ENCODE measurements at places on chromosomes 6 and 20.
A peak's percentile ranks its signal among the peaks of the same experiment; 100 is the strongest.

- no peak for DNase-seq
These were observed 9.8 kb upstream of the DEFB123 start for GRCh38 chr20:31430568-31431115.

DNA sequence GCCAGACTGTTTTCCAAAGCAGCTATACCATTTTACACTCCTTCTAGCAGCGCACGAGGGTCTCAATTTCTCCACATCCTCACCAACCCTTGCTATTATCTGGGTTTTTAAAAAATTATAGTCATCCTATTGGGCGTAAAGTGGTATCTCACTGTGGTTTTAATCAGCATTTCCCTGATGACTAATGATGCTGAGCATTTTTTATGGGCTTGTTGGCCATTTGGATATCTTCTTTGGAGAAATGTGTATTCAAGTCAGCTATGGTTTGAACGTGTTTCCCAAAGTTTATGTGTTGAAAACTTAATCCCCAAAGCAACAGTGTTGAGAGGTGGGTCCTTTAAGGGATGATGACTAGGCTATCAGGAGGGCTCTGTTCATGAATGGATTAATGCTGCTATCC lies 6.7 kb downstream of the MCUR1 start:
- no peak for DNase-seq

GRCh38 chr20:58313396-58313795 lies 3.9 kb downstream of the RAB22A start:
- DNase-seq, result no peak

- no peak for DNase-seq
These were observed 77.1 kb downstream of the SHLD1 start for GRCh38 chr20:5827098-5827853.

DNA sequence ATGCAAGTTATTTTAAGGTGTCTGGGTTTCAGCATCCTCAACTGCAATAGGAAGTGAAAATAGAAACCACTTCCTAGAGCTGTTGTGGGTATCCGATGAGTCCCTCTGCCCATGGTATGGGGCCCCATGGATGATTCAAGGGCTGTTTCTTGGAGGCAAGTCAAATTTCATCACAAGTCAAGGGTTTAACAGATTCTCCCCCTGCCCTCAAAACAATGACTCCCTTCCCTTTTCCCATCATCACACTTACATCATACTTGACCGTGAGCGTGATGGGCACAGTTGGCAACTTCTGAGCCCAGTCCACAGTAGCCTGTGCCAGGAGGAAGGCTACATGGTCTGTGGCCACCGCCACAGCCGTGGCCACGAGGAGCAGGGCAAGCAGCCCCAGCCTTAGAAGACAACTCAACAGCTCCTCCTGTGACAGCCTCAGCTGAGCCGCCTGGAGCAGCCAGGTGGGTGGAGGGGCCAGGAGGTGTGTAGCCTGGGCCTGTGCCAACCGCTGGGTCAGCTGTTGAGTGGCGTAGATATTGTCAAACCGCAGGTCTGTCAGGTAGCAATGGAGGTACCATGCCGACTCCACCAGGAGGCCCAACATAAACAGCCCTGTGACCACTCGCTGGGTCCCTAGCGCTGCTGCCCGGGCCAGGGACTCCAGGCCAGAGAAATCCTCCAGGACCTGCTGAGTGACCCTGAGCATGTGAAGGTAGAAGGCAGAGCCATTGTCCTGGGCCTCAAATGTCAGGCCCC lies 5.2 kb downstream of the OCSTAMP start:
- no peak for DNase-seq

DNA sequence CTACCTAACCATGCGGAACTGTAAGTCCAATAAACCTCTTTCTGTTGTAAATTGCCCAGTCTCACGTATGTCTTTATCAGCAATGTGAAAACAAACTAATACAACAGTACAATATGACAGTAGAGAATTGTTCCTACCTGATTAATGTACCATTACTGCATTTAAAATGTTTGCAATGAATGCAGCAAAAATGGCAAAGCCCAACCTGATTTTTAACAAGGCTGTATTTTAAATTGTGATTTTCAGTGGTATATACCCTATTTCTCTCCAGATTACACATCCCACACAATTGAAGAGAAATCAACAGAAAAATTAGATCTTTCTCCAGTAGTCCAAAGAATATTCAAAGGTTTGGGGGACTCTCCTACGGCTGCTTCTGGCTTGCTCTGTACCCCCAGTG lies 3.3 kb upstream of the PCSK2 start:
- no peak for DNase-seq

DNA sequence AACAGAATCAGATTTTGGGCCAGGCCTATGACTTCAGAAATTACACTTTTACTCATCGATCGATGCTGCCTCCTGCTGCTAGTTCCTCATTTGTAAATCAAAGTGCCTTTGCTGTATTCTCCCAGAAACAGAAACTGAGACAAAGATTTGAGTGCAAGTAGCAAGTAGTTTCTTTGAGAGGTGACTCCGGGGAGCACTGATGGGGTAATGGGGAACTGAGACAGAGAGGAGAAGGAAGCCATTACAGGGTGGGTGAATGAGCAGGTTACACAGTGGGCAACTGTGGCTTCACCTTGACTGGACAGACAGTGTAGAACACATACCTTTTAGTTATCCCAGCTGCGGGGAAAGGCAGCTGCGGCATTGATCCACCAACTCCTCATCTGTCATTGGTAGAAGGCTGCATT lies 9.7 kb upstream of the CD40 start:
- DNase-seq, result no peak

GRCh38 chr6:138105446-138105845 lies 1.8 kb downstream of the PERP start:
- peak; percentile 36 for DNase-seq

DNA sequence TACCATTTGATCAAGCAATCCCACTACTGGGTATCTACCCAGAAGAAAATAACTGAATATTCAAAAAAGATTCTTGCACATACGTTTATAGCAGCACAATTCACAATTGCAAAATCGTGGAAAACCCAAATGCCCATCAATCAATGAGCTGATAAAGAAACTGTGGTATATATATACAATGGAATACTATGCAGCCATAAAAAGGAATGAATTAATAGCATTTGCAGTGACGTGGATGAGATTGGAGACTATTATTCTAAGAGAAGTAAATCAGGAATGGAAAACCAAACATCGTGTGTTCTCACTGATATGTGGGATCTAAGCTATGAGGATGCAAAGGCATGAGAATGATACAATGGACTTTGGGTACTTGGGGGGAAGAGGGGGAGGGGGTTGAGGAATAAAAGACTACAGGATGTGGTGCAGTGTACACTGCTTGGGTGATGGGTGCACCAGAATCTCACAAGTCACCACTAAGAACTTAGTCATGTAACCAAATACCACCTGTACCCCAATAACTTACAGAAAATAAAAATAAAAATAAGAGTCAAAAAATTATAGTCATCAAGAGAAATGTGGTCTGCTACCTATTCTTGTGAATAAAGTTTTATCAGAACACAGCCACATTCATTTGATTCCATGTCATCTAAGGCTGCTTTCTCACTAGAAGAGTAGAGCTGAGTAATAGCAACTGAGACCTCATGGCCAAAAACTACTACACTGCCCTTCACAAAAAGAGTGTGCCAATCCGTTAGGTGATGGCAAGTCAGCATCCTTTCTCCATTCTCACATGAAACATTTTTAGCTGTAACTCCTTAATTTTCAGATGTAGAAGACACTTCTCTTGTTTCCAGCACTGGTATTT lies 8.7 kb upstream of the HUS1B start:
- DNase-seq, result no peak

GRCh38 chr20:33273117-33273851 lies 9.7 kb upstream of the BPIFB1 start:
- no peak for DNase-seq

GRCh38 chr6:89799096-89799495 lies 20.5 kb downstream of the MDN1 start:
- DNase-seq, result no peak

GRCh38 chr20:25320035-25320800 lies 70.4 kb downstream of the ABHD12 start:
- DNase-seq, result no peak

GRCh38 chr20:32767418-32768198 lies 5.4 kb downstream of the DNMT3B start:
- DNase-seq, result no peak

DNA sequence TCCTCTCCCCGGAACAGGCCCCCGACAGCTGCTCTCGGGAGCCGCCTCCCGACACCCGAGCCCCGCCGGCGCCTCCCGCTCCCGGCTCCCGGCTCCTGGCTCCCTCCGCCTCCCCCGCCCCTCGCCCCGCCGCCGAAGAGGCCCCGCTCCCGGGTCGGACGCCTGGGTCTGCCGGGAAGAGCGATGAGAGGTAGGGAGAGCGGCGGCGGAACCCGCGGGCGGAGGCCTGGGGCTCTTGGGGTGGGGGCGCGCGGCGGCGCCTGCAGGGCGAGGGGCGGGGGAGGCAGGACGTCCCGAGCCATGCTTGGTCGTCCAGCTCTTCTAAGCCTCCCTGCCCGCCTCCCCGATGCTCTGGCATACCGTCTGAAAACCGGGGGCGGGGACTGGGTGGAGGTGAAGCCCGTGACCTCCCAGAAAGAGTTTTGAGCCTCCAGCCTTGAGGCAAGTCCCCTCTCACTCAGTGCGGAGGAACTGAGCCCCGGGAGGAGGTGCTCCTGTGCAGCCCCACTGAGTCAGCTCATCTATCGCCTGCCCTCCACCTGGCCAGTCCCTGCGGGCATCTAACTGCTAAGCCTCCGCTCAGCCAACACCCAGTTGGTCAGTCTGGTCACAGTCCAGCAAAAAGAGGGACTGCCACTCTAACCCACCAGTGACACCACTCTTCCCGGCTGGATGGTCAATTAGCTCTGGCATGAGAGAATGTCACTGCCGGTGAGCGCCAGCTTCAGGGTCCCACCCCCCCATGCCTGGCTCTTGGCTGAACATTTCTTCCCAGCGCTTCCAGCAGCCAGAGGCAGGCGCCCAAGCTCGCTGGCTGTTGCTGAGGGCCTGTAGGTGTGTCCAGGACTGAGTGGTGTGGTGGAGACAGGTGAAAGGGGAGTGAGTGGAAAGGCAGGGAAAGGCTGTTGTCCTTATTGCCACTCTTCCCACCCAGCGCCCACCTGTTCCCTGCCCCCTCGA lies 482 bp downstream of the DDR1 start:
- peak; percentile 74 for DNase-seq

GRCh38 chr20:15362849-15363248 lies 1025.4 kb upstream of the FLRT3 start:
- DNase-seq, result no peak

GRCh38 chr20:18712131-18712530 lies 101.5 kb upstream of the SCP2D1 start:
- DNase-seq, result no peak

DNA sequence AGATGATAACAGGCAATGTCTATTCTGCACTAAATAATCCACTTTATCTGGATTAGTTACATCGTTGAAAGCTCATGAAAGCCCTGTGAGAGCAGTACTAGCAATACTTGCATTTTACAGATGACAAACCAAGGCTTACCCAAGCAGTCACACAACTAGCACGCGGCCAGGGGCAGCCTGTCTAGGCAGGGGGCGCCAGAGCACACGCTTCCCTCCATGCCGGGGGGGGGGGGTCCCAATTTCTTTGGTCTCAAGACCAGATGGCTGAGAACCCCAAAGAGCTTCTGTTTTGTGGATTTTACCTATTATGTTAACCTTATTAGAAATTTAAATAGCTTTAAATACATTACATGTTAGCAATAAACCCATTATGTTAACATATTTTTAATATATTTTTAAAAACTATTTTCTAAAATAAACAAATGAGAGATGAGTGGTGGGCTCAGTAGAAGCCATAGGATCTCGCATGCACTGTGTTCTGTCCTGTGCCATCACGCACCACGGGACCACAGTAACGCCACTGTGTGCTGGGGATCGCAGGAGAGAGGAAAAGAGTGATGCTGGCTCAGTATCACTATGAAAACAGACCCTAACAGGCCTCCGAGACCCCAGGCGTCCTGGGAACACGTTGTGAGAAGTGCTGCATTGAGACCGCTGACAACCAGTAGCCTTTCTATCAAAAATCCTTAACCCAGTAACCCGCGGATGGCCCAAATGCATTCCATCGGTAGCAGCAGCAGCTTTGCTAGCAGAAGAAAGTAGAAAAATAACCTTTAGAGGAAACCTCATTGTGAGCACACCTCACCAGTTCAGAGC lies 5.3 kb upstream of the PRR18 start:
- peak; percentile 45 for DNase-seq

DNA sequence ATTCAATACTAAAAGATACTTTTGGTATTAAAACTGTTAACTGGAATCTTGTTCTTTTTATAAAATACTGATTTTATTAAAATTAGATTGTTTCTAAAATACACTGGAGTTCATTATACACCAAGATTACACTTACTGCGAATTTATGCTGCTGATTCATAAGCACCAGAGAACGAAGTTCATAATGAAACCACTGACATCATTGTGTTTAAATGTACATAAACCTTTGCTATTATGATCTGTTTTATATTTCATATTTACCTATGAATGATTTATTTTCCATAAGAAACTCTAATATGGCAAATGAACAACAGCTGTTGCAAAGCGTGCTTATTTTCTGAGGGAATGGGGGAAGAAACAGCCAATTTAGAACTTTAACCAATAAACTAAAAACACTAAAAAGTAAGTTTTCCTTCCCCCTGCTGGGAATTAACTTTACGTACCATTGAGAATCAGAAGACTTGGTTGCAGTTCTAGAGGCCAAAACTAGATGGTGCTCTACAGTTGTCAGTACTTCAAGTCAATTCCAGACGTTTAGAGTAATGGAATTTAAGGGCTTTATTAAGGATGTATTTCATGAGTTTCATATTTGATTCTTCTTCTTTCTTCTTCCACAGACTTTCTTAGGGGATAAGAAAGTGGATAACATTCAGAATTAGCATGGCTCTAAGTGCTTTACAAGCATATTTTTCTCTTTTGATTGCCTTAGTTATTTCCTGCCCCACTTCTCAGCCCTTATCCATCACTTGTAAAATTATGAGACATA lies 30.8 kb upstream of the COL19A1 start:
- DNase-seq, result peak; percentile 27

- no peak for DNase-seq
These were observed 75.9 kb downstream of the PLCG1 start for GRCh38 chr20:41213150-41213820.

- DNase-seq, result no peak
These were observed 1.7 kb downstream of the TM9SF4 start for GRCh38 chr20:32111156-32111686.

- DNase-seq, result no peak
These were observed 4.1 kb downstream of the ADAM33 start for GRCh38 chr20:3677733-3678132.

DNA sequence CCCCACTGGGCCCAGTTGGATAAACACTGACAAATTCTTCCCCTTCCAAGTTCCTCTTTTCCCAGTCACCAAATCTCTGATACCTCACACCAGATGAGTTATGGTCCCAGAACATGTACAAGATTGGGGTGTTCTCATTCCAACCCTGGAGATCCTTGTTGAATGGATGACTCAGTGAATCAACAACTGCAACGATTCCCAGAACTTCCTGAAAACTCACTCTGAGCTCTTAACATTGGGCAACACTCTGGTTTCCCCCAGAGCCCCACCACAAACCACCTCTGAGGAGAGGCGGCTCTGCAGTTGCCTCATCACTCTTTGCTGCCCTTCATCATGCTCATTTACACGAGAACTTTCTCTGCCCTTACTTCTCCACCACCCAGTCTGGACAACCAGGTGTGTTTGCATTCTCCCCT lies 115.2 kb downstream of the MRPL14 start:
- peak; percentile 72 for DNase-seq
